ENCODE measurements at places on chromosomes 12 and 14.

GRCh38 chr14:76698191-76698590 lies 63.1 kb upstream of the VASH1 start:
- DNase-seq = no peak

GRCh38 chr12:122265886-122266229 lies 436 bp downstream of the VPS33A start:
- DNase-seq = no peak

DNA sequence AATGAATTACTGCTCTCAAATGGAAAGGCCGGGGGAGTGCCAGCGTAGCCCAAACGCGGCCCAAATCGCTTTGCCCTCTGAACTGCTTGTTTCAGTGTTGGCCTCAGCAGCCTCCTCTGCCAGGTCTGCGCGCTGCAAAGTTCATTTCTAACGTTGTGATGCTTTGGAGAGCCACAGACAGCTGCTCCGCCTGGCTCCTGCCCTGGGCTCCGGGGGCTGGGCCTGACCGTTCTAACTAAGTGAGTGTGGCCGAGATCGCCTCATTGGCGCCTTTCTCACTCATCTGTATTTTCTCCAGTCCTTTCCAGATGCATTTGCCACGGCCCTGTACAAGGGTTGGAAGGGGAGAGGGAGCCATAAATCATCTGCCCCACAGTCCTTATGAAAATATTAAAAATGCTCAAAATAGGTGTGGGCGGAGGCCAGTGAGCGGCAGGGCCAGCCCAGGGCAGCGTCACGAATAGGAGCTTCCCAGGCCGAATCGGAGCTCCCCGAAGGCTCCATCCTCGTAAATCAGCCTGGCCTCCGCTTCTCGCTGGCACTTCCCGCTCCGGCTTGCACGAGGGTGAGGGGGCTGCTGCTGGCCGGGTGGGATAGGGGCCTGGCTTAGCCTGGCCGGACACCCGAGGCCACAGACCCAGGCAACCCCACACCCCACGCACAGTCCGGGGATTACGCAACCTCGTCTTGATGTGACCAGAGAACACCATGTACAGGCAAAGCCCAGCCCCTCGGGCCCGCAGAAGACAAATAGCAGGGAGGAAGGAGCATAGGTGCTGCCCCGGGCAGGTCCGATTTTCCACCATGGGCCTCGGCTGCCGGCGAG lies 196.6 kb upstream of the DIO3 start:
- no peak for DNase-seq

DNA sequence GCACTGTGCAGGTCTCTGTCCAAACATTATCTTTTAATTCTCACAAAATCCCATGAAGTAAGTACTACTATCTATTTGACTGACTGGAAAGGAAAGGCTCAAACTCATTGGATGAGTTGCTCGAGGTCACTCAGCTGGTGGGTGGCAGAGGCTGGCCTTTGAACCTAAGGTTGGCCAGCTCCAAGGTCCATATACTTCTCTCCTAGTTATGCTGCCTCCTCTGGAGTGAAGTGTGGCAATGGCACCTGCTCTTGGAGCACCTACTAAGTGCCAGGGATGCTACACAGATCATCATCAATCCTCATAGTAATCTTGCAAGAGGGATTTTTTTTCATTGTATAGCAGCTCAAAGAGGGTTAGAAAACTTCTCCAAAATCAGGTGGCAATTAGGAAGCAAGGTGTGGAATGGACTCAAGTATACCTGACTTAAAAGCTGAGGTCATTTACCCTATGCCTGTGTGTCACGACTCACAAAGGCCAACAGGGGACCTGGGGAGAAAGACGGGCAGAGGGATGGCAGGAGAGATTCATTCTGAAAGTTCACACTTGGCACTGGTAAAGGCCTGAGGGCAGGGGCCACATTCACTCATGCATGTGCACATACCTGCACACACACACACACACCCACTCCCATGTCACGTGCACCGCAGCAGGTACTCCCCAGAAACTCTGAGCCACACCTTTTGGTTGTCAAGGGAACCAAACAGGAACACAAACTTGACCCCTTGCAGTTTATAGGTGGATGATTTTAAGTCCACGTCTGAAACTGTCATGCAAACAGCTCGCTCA lies 146.4 kb downstream of the FOXN3 start:
- DNase-seq = no peak

GRCh38 chr14:74653386-74654138 lies 41.5 kb upstream of the LTBP2 start:
- DNase-seq = no peak
